NCI-H526 (cell line): ENCODE measurements at places on chromosomes 6 and 20.

DNA sequence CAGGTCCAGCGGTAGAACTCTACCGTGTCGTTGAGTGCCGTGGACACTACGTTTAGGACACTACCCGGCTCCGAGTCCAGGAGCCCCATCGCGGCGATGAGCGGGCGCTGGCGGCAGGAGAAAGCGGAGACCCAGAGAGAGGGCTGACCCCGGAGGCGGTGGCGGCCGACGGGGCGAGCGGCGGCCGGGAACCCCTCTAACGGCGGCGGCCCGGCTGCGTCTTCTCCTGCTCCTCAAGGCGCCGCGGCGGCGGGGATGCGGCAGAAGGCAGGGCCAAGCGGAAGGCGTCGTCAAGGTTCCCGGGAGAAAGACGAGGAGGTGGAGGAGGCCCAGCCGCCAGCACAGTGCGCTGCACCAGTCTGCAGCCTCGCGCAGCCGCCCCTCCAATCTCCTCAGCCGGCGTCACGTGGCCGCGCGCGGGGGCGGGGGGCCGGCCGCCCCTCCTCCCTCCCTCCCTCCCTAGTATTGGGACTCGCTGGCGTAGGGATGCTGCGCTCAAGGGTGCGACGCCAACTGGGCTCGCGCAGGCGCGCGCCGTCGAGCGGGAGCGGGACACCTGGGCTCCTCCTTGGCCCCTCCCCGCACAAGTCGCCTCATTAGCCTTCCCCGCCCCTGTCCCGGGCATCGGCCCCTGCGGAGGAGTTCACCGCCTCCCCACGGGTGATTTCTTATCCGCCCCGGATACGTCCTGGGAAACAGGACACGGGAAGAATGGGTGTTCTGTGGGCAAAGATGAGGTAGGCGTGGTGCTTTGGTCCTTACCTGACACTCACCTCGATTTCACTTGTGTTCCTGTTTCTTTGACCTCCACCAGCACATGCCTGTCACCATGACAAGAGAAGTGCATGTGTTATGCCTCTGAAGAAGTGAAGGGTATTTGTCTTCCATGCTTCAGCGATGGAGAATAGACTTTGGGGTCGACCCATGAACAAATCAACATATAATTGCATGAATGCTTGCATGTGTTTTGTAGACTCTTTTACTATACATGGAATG is at the start of gene ELOVL4:
Gene ELOVL4, minus strand, starts transcription at position 363 of the 996 bp plus-strand sequence. Its CDS starts 274 bp downstream, at position 89.
- peak; percentile 91 for DNase-seq

GRCh38 chr20:8755340-8756118 is 313.4 kb upstream of the PLCB4 start:
- no peak for DNase-seq

DNA sequence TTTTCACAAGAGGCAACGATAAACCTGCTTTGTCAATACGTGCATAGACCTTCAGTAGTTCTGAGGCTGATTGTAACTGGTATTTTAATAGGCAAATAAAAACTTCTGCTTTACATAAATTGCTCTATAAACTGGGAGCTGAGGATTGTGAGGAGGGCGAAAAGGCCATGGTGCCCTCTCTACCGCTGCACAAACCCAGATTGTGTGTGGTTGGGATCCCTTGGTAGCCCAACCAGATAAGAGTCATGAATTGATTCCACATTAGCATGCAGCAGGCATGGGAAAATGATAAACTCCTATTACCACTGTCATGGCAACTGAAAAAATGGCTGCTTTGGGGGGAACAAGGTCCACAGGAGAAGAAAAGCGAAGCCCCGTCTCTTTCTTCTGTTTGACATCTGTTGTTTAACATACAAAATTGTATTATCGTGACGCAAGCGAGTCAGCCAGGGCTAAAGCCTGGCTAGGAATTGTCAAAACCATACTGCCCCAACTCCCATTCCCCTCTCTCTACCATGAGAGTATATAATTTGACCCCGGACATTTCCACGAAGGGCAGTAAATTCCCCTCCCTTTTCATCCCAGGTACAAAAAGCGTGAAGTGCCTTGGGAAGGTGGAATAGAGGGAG is 157.8 kb upstream of the SALL4 start:
- peak; percentile 97 for DNase-seq

- DNase-seq, result peak; percentile 68
Observed at GRCh38 chr6:168216751-168217191, 102.8 kb downstream of the DACT2 start.

DNA sequence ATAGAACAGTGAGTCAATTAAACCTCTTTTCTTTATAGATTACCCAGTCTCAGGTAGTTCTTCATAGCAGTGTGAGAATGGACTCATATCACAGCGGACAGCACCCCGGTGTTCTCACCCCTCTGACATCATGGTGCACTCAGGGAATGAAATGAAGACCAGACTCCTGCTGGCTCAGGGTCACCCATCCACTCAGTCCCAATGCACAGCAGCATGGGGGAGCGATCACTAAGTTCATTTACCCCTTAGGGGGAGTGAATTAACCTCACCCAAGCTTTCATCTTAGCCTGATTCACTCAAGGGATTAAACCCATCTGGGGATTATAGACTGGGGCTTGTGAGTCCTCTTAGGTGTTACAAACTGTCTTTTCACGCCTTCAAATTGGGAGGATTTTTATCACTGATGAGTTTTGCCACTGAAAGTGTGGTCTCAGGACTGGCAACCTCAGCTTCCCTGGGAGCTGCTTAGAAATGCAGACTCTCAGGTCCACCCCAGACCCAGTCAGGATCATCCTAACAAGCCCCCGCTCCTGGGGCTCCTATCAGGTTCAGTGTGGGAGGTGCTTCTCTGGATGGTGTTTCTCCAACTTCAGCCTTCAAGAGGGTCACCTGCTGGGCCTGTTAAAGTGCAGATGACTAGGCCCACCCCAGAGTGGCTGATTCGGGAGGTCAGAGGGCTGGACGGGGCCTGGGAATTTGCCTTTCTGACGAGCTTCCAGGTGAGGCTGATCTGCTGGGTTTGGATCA is 44.3 kb upstream of the FRMD1 start:
- DNase-seq, result no peak

- no peak for DNase-seq
Observed at GRCh38 chr20:63043348-63044203, 36.8 kb upstream of the BHLHE23 start.

DNA sequence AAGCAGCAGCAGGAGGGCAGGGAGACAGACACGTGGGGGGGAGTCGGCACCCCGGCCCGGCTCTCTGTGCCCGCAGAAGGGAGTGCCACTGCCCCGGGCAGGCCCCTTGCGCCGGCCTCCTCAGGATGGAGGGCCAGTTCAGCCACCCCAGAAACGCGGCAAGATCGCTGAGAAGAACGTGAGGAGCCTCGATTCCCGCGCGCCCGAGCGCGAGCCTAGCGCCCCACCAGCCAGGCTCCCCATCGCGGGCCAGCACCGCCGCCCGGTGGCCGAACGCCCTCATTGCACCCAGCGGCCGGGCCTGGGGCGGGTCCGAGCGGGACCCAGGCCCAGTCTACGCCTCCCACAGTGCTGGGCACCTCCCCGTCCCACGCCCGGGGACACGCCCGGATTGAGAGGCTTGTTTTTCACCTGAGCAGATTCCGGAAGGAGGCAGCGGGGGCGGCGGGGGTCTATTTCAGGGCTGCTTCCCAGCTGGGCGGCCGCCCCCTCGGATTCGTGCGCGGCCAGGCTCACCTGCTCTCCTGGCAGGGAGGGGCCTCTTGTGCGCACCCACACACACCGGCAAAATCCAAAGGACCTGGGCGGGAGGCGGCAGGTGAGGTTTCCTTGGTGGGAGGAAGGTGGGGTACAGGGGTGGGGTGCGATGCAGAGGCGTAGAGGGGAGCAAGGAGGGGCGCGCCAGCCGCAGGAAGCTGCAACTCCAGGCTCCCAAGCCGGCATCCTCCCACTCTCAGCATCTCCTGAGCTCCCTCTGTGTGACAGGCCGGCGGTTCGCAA is 9.0 kb upstream of the GRM4 start:
- DNase-seq, result no peak

- peak; percentile 49 for DNase-seq
Observed at GRCh38 chr20:47785311-47785853, at the start of gene SULF2. Gene SULF2, minus strand, starts transcription at chr20:47785481. Its CDS starts 28,118 bp downstream, at chr20:47757363.

DNA sequence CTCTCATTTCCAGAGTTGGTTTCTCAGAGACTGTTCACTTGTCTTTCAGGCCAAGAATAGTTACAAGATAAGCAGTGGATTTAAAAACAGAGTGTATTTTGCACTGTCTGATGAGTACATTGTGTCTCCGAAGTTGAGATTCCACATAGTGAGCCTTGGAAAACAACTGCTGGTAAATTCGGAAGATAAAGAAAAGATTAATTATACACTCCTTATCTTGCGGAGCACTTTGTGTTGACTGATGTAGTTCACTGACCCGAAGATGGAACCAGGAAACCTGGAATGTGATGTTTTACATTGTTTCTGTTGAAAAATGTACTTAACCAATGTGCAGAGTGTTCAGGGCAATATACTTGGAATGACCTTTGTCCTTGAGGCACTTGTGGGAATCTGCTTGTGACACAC is 51.0 kb downstream of the ANKS1A start:
- no peak for DNase-seq

DNA sequence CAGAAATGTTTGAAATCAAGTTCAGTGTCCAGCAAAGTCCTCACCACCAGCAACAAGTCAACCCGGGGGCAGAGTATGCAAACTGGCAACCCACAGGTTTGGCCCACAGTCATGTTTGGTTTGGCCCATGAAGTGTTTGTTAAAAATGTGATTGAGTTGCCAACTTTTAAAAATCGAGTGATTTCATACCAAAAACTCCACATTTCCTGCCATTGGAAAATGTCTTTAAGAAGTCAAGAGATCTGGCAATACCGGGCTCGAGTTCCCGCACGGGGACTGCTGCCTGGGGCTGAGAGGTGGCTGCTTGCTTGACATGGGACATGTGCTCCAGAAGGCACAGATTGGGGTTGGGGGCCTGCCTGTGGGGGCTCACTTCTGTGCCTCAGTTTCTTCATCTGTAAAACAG is 36.1 kb downstream of the PREX1 start:
- DNase-seq, result no peak

- no peak for DNase-seq
Observed at GRCh38 chr6:17966451-17966850, 21.0 kb downstream of the KIF13A start.

DNA sequence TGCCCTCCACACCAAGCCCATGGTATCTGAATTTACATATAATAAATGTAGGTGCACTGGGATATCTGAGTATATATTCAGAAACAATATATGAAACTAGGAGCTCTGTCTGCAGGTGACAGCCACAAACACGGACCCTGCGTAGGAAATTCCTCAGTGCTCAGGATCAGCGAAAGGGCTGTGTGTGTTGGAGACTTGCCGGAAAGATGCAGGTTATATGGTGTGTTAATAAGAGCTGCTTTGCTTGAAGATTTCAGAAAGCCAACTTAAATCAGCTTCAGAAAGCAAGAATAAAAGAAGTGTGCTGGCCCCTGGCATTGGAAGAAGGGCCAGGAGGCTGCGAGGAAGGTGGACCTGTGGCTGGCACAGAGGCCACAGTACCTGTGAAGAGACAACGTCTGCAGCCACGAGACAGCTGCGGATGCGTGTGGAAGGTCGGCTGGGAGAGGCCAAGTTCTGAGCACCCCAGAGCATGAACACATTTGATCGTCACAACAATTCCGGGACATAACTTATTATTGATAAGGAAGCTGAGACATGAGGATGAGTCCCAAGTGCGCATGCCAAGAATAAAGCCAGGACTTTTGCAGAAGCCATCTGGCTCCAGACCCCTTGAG is 183.2 kb downstream of the DLL1 start:
- no peak for DNase-seq

- no peak for DNase-seq
Observed at GRCh38 chr6:69584913-69585729, 211.7 kb downstream of the LMBRD1 start.

GRCh38 chr20:34875642-34876405 is 588 bp upstream of the ACSS2 start:
- DNase-seq, result peak; percentile 97

DNA sequence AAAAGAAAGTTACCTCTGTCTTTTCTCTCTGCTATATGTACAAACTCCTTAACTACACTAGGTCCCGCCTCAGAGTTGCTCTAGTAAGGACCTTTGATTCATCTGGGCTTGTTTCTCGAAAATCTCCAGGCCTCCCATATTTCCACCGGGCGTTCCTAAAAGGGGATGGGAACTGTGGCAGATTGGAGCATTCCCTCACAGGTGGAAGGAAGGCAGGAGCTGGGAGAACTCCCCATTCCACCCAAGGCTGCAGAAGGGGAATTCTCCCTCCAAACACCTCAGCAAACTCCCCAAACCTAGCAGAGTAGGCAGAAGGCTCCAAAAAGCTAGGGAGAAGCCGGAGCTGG is 1.6 kb upstream of the TFAP2A start:
- DNase-seq, result no peak

GRCh38 chr20:22686097-22686496 is 101.7 kb upstream of the FOXA2 start:
- peak; percentile 90 for DNase-seq

- no peak for DNase-seq
Observed at GRCh38 chr6:160974304-160974771, 17.2 kb upstream of the MAP3K4 start.

GRCh38 chr6:136989571-136990241 is 55.1 kb downstream of the IL20RA start:
- DNase-seq, result no peak
